HFFc6 (cell line): ENCODE measurements at places on chromosomes 13 and 19. TPM values are rescaled to one million over a fixed set of nuclear protein-coding genes. Genes with fewer than 3 reads are reported as not detected.

DNA sequence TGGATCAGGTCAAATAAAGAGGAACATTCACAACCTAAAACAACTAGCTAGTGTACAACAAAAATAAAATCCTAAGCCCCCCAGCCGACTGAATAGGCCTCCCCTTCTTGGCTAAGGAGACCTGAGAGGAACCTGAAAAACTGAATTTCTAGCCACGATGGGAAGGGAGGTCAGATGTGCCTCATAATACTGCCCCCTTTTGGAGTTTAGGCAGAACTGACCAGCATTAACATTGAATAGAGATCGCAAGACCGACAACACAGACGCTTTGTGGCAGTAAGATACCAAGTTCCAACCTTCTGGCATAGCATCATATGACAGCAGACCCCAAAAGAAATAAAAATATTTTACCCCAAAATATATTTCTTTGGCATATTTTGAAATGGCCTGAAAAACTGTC, 15.9 kb downstream of the CBY2 start:
- peak; percentile 20 for DNase-seq

DNA sequence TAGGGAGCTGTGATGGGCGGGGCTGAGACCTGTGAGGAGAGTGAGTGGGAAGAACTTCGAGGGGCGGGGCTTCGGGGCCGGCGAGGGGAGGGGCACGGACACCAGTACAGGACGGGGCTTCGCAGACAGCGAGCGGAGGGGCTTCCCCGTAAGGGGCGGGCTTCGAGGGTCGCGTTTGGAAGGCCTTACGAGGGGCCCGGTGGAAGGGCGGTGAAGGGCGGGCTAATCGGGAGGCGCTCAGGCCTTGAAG, 4.1 kb upstream of the EMP3 start:
- peak; percentile 78 for DNase-seq

DNA sequence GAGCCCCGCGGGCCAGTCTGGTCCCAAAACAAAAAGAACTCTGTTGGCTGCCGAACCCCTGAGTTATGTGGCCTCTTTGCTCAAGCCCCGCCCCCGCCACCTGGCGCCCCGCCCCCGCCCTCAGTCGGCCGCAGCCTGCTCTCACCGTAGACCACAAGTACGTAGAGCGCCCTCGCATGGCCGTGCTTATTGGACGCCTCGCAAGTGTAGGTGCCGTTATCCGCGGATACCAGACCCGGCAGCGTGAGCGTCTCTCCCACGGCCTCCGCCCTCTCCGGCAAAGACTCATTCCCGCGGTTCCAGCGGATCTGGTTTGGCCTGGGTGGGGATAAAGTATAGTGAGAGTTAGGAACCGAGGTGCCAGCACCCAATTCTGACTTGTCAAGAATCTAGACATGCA, 5.5 kb upstream of the ZNF428 start:
- DNase-seq = no peak

DNA sequence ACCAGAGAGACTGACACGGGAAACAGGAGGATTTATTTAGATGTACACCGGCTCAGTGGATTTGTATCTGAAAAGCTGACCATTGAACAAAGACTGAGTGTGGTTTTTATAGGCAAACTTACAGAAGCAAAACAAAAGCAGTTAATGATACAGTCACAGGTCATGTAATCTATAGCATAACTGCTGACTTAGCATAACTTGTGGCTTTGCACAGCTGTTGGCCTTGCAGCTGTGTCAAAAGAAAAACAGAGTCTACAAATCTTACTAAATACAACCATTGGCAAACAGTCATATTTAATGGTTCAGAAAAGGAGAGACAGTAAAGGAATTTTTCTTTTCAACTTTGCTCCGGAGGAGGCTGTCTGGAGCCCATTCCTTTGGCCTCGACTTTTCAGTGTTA, 2.3 kb upstream of the ILF3 start:
- no peak for DNase-seq

Gene SMIM44
- total RNA-seq = not detected in 3 replicates
